NCI-H1105 treated with DMSO at 0.1 percent for 48 hours (cell line): ENCODE measurements at places on chromosomes 11 and 22.

- no peak for DNase-seq
These were observed 9.9 kb downstream of the CSTF3 start for GRCh38 chr11:33151399-33151798.

DNA sequence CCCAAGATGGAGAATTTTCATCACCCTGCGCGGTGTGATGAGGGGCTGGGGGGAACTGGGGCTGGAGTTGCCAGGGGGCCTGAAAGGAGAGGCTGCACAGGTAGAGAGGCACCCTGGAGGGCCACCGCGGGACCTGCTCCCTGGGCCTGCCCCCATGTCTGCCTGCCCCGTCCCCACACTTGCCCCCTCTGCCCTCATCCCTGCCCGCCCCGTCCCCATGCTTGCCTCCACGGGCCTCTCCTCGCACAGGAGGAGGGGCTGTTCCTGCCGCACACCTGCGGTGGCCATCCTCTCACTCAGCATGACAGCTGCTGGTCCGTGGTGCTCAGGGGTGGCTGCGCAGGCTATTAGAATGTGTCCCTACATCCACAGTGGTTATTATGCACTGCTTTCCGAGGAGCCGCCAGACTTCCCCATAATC lies 43.5 kb downstream of the LINC01488 start:
- no peak for DNase-seq

GRCh38 chr22:49538006-49538405 lies 289.7 kb downstream of the BRD1 start:
- no peak for DNase-seq

DNA sequence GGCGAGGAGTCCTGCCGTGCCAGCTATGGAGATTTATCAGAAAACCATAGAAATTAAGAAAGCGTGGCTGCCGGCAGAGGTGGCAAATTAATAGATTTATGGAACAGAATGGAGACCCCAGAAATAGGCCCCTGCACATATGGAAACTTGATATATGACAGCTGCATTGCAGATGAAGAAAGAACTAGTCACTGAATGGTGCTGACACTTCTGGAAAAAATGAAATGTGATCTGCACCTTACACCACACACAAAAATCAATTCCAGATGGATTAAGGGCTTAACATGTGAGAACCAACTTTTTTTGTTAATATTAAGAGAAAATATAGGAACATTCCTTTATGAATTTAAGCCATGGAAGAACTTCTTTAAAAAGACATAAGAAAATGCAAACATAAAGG lies 40.3 kb upstream of the TSKU start:
- DNase-seq: no peak

DNA sequence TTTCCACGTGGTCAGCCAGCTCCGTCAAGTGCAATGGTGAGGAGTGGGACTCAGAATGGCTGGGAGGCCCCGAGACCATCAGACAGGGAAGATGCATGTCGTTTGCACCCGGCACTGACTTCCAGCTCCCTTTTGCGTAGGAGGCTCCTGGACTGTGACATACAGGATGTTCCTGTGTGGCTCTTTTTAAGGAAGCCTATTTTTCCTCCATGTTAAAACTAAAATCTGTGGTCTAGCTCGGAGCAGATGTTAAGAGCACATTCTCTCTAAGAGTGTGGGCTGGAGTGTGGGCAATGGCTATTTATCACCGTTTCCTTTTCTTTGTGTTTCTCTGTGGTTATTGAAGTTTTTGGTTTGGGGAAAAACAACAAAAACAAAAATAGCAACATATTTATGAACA lies 40.9 kb upstream of the AMPD3 start:
- DNase-seq: no peak
